Stimulated activated CD8-positive, alpha-beta memory T cell treated with anti-CD3 and anti-CD28 coated beads, Interleukin-15, amount 100 ng/mL, for 4 hours (primary cell): ENCODE measurements at places on chromosomes 1 and 21.

GRCh38 chr1:90919190-90919719 lies 102.6 kb downstream of the ZNF644 start:
- no peak for DNase-seq

DNA sequence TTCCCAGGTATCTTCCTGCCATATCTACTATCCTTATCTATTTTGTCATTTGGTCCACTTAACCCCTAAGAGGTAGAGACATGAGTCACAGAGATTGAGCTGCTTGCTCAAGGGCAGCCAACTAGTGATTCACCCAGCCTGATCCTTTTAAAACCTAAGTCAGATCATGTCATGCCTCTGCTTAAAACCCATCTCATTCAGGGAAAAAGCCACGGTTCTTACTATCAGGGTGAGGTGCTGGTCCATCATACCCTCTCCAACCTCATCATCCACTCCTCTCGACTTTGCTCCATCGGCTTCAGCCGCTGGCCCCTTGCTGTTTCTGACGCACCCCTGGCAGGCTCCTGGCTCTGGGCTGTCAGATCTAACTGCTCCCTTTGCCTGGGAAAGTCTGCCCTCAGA lies 14.4 kb upstream of the PPP1R15B start:
- no peak for DNase-seq

GRCh38 chr1:213166852-213167251 lies 115.8 kb downstream of the RPS6KC1 start:
- DNase-seq = no peak

DNA sequence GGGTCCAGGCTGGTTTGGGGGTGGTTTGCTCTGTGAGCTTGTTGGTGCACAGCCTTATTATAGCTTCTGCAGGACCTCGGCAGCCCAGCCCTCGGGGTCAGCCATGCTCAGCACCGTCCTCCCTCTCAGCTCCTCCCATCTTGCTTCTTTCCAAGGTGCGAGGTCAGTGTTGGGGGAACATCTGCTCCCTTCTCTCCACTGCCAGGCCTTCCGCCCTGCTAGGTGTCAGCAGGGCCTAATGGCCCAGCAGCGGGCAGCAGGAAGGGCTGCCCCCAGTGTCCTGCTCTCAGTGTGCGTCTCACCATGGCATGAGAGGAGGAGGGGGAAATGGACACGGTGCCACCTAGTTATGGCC lies 36.5 kb upstream of the LRRC3 start:
- DNase-seq = no peak

DNA sequence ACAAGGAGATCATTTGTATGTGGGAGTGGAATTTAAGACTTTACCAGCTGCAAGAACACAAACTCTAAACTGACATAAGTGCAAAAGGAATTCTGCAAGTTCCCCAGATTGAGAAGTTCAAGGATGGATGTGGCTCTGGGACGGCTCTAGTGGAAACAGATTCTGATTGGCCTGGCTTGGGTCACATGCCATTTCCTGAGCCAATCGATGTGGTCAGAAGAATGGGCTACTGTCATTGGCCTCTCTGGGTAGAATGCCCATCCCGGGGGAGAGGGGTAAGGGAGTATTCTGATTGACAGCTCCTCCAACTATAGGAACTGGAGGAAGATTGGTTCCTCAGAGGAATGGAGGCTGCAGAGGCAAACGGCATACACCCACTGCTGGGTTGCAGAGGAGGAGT lies 6.0 kb upstream of the IFNLR1 start:
- no peak for DNase-seq

GRCh38 chr1:11523261-11523660 lies 44.3 kb downstream of the DISP3 start:
- DNase-seq = no peak

DNA sequence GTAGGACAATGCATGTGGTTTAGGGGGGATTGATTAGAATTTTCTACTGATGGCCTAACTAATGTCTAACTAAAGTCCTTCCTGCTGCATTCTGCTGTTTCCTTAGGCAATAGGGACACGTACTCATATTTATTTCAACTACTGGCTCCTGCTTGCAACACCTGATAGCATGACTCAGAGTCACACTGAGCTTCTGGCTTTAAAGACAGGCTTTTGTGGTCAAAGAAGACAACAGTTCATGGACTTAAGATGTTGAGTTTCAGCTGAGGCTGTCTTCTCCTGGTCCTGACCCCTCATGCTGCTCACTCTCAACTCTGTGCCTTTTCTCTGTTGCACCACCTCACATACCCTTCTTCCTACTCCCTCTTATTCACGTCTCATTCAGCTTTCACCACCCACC lies 29.1 kb upstream of the TRABD2B start:
- no peak for DNase-seq

GRCh38 chr1:246157516-246157915 lies 349.6 kb downstream of the SMYD3 start:
- DNase-seq = no peak

DNA sequence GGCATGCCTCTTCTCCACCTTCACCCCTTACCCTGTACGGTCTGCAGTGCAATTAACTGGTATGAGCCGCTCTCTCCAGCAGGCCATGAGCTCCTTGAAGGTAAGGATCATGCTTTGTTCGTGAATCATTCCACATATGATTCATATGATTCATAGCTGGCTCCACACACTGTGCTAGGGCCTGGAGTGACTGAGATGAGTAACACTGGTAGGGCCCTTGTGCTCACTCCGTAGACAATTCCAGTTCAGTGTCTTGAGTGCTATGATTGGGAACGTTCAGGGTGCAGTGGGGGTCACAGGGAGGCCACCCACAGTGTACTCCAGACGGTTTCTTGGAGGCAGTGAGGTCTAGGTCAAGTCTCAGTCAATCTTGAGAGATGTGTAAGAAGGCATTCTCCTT lies 239.8 kb downstream of the LMX1A start:
- DNase-seq = no peak

- DNase-seq = no peak
Observed at GRCh38 chr1:19328486-19328885, 16.4 kb downstream of the SLC66A1 start.

GRCh38 chr1:200518524-200518923 lies 102.0 kb downstream of the KIF14 start:
- no peak for DNase-seq

- no peak for DNase-seq
Observed at GRCh38 chr1:44170281-44170823, 28.9 kb upstream of the KLF18 start.

DNA sequence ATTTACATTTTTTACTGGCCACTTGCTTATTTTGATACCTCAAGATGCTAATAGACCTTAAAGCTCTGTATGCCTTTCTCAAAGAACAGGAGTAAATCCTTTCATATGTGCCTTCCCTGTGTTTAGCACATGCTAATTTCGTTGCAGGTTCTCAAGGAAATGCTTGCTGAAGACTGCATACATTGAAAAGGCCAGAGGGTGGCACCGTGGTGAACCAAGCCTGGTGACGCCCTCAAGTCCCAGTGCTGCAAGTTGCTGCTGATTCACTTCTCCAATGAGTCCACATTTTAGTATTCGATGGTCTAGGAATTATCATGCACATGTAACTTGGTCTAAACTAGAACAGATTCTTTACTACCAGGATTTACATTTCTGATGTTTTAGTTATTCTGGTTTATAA lies 94.1 kb downstream of the CLDN17 start:
- no peak for DNase-seq

GRCh38 chr1:40383095-40383487 lies 9.6 kb downstream of the SMAP2 start:
- no peak for DNase-seq

- no peak for DNase-seq
Observed at GRCh38 chr1:44531785-44532566, 126.9 kb downstream of the RNF220 start.

DNA sequence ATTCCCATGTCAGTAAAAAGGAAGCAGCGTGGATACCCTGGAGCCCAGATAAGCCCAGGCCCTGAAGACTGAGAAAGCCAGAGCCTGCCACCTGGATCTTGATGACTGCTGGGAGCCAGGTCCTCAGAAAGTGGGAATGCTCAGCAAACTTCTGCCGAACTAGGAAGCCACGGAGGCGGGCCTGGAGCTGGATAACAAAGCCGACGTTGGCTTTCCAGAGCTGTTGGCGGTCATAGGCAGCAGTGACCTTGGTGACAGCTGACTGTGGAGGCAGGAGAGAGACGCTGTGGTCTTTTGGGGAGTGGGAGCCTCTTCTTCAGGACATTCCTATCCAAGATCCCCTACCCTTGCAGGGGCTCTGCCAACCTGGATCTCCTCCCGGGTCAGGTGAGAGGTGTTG lies 24.4 kb downstream of the IQGAP3 start:
- DNase-seq = no peak

DNA sequence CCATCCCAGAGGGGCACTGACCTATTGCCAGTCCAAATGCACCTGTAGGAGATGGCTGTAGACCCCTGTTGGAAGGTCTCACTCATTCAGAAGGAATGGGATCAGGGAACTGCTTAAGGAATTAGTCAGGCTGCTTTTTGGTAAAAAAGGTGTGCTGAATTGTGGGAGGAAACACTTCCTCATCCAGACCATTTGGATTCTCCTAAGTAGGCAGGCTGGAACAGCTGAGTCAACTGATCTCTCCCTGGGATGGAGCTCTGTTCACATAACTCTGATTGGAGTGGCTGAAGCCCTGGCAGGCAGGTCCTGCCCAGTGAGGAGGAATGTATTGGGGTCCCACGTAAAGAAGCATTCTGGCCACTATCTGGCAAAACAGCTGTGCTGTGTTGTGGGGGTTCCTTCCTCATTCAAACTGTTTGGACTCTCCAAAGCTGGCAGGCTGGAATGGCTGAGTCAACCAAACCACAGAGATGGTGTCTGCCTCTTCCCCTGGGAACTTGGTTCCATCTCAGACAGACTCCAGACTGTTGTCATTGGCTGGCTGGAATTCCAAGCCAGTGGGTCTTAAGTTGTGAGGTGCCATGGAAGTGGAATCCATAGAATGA lies 70.7 kb upstream of the PDC start:
- no peak for DNase-seq

GRCh38 chr1:111272081-111272480 lies 18.6 kb upstream of the CHIA start:
- DNase-seq = no peak

GRCh38 chr1:67059346-67059745 lies 5.4 kb upstream of the SLC35D1 start:
- DNase-seq = no peak

GRCh38 chr1:11780380-11781147 lies 18.6 kb downstream of the C1orf167 start:
- DNase-seq = no peak

DNA sequence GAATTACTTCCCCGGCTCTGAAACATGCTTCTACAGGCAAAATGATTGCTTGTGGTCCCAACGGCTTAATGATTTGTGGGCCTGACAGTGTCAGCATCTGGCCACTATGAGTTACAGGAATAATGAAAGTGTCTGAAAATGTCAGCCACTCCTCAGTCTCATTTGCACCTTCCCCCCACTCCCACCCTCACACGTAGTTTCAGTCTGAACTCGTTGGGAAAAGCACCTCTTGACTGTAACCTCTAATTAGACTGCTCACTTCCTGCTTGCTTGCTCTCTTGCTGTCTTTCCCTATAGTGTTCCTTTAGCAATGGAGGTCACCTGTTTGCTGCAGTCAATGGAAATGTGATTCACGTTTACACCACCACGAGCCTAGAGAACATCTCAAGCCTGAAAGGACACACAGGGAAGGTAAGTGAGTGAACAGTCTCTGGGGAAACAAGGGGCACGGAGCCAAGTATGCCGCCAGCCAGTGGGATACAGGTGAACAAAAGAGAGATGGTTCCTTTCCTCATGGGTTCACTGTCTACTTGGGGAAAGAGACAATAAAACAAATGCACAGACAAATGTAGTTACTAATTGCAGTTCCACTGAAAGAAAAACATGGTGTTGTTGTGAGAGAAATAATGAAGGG lies 27.1 kb downstream of the CFAP57 start:
- DNase-seq = no peak

GRCh38 chr1:151720125-151720524 lies 1.2 kb upstream of the RIIAD1 start:
- DNase-seq = no peak

- no peak for DNase-seq
Observed at GRCh38 chr1:238396140-238396539, 505.4 kb upstream of the ZP4 start.
